Karpas-422 (cell line): ENCODE measurements at places on chromosomes 3 and 15.

- peak; percentile 77 for DNase-seq
Observed at GRCh38 chr3:184757022-184757651, 45.3 kb upstream of the MAGEF1 start.

GRCh38 chr3:18841422-18842343 is 306.6 kb upstream of the KCNH8 start:
- DNase-seq = no peak

DNA sequence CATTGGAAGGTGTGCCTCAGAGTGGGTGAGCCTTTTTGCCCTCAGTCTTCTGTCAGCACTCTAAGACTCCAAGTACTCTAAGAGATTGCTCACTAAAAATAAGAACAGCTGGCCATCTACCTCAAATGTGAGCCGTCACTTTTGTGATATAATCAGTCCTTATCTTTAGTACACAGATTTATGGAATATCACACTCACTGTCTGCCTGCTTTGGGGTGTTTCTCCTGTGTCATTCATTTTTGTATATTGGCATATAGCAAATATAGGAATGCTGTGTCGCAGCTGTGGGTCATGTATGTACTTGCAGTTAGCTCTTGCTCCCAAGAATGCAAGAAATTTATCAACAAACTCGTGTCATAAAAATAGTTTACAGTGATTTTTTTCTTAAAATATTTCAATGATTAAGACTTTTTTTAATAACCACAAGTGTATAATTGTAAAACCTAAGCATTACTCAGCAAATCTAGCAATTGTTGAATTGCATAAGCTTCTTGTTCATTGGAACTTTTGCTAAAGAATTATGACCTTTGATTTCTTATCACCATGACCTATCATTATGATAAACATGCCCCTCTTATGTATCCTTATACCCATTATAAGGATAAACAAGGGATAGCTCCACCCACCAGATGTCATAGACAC is 18.8 kb downstream of the SETD5 start:
- no peak for DNase-seq

DNA sequence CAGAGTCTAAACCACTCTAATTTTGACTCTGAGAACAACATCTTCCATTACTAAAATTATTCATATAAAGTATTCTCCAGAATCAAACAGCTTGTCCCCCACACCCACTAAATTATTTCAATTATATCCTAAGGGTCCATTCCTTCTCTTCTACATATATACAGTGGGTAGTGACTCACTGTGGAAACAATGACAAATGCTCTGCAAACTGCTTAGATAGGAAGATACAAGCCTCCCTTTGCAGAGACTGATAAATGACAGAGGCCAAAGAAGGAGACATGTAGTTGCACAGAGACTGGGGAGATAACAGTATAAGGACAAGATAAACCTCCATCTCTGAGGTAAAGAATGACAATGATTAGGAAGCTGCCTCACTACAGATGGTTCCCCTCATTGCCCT is 1087.4 kb downstream of the AGBL1 start:
- no peak for DNase-seq

DNA sequence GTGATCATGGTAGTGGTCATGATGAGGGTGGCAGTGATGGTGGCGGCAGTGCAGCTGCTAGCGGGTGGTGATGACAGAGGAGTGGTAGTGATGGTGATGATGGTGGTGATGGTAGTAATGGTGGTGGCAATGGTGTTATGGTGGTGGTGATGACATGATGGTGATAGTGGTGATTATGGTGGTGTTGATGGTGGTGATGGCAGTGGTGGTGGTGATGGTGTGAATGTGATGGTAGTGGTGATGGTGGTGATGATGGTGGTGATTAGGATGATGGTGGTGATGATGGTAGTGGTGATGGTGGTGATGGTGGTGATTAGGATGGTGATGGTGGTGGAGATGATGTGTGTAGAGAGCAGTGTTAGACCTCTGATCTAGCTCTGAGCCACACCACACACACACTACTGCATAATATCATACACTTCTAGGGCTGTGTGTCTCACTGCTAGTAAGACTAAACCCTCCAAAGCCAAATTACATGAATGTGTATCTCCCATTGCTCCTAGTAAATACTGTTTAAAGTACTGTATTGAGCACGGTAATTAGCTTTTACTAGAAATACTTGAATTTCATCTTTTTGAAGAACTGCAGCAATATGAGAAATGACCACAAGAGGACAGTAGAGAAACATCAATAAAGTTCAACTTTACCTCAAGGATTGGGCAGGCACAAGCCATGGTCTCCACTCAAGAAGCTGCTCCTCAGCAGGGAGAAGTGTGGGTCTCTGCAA is 28.8 kb downstream of the TMED3 start:
- DNase-seq = peak; percentile 83

DNA sequence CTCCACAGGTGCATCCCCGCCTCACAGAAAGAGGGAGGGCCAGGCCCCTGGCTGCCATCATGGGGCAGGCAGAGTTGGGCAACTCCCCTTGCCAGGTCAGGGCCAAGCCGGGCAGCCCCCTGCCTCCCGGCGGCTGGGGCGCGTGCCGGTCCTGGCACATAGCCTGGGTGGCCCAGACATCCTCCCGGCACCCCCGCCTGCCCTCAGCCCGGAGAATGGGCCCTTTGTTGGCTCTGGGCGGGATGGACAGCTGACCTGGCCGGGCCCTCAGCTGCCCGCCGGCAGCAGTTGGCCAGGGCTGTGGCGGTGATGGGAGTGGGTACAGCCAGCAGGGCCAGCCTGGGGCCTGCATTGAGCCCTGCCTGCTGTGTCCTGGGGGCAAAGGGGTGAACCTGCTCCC is 16.5 kb downstream of the PLXNA1 start:
- DNase-seq = no peak

DNA sequence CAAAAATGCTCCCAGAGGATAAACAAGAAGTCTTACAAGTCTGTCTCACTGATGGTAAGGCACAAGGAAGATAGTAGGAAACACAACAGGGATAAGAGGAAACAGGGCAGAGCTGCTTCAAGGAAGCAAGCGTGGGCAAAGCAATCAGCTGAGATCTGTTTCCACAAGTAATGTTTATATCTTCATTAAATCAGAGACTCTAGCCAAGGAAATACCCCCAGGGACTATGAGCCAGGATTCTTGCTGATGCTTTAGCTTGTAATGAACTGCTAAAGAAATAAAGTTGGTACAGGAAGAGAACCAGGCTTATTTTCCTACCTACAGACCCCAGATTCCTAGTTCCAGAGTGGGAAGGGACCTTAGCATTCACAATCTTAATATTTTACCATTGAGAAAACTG is 112.7 kb upstream of the C3orf80 start:
- no peak for DNase-seq

DNA sequence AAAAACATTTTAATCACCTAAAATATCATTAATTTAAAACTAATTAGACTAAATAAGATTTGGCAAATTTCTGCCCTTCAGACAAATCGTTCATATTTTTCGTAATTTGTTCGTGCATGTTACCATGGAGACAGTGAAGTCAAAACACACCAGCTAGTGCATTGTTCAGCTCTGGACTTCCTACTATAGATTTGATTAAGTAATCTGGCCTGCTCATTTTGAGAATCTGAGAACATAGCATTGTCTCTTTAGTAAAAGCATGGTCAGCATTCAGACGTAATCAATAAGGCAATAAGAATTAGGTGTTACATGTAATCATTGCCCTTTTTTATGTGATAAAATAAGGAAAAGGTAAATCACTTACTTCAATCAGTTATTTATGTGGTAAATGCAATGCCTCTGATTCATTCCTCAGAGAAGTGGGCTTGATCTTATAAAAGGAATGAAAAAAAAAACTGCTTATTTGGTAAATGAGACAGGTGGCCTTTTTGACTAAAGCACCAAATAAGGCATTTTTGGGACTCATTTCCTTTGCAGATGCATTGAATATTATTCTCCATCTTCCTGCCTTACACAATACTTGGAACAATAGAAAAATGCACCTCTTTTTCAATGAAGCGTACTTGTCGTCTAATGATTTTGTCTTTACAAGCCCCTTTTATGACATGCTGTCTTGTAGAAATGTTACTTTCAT is 84.5 kb upstream of the FNDC3B start:
- no peak for DNase-seq

- peak; percentile 56 for DNase-seq
Observed at GRCh38 chr3:43106293-43106628, 382 bp upstream of the POMGNT2 start.

GRCh38 chr3:101066711-101067129 is 73.5 kb upstream of the ABI3BP start:
- DNase-seq = peak; percentile 2

DNA sequence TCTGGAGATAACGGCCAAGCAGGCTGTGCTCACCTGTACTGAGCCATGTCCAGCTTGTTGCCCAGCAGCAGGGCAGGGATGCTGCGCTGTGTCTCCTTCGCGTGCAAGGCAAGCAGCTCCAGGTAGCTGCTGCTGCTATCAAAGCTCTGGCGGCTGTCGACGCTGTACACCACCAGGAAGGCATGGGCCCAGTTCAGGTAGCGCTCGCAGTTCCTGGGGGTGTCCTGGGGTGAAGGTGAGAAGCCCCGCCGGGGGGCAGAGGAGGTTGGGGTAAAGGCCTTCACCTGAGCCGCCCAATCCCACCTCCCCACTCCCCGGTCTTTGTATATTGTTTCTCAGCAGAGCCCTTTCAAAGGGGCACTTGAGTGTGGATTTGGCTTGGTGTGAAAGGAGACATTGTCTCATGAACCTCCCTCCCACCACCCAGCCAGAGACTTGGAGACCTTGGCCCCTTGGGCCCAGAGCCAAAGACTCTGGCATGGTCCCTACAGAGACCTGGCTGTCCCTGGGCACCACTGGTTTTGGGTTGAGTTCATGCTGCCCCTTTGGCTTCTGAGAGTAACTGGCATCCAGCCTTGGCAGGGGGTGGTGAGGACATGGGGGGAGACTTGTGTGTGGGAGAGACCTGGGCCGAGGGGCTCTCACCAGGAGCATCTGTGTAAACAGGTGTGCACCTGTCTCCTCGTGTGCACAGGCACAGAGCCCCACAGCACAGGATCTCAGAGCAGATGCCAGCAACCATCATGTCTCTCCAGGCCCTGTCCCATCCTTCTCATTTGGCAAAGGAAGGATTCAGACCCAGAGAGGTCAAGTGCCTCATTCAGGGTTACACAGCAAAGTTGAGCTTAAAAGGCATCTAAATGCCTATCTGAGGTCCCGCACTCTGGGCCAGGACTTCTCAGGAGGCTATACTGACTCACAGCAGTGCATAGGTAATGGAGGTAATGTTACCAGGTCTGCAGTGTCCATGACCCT is 9.1 kb downstream of the RASL12 start:
- DNase-seq = no peak

GRCh38 chr15:49380912-49381311 is 42.1 kb upstream of the FGF7 start:
- DNase-seq = no peak

GRCh38 chr15:71639471-71639870 is 170.9 kb upstream of the NR2E3 start:
- no peak for DNase-seq

DNA sequence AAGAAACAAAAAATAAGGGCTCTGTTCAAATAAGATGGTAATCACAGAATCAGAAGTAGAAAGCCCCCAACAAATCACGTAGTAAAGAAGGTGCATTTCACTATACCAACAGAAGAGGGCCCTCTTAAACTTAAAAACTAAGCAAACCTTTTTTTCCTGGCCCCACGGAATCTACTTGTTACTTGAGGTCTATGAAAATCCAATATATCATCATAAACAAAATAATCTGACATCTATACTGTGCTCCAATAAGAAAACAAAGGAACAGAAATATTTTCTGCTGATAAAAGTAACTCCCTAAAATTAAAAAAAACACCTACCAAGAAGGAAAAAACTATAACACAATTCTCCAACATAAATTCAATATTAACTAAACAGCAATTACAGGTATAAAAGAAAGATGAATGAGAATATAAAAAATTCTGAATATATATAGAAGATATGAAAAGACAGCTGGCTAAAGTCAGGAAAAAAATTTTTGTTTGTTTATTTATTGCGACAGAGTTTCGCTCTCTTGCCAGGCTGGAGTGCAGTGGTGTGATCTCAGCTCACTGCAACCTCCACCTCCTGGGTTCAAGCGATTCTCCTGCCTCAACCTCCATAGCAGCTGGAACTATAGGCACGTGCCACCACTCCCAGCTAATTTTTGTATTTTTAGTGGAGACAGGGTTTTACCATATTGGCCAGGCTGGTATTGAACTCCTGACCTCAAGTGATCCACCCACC is 81.8 kb downstream of the CLASP2 start:
- DNase-seq = peak; percentile 88

DNA sequence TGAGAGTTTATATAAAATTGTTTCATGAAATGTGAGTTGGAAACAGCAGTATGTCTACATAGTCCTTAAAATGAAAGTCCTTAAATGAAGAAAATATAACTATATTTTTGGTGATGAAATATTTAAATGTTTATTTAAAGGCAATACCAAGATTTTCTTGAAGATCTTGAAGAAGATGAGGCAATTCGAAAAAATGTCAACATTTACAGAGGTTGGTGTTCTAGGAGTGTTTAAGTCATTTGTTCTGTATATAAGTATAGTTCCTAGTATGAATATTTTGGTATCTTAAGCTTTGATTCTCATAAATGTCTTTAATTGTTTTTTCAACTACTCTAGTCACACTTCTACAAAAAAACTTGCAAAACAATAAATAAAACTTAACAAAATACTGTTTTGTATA is 29.0 kb downstream of the NMD3 start:
- no peak for DNase-seq

DNA sequence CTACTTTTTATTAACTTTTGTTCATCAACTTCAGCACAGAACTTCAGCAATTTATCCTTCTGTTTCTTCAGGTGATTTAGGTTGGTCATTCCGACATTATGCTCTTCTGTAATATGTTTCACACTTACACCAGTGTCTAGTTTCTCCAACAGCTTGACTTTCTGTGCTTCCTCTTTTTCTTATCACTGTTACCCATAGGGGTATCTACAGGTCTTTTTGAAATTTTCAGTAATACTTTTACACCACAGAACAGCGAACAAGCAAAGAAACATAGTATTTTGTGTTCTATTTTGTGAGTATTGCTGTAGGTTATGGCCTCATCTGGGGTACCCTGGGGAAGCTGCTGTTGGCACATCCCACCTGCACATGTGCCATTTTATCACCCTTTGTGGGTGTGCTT is 260.7 kb downstream of the NSUN3 start:
- DNase-seq = no peak

- no peak for DNase-seq
Observed at GRCh38 chr3:197430934-197431333, 124.8 kb downstream of the BDH1 start.

GRCh38 chr15:99429681-99430081 is 136.1 kb upstream of the MEF2A start:
- no peak for DNase-seq

GRCh38 chr3:24734019-24734418 is 239.4 kb upstream of the THRB start:
- DNase-seq = no peak

- peak; percentile 54 for DNase-seq
Observed at GRCh38 chr3:45075821-45076625, 49.9 kb downstream of the CLEC3B start.
